ENCODE measurements at places on chromosomes 1 and 21. TPM values are rescaled to one million over a fixed set of nuclear protein-coding genes. Genes with fewer than 3 reads are reported as not detected.

The PCBP3 gene
- 0.13 TPM for total RNA-seq

The GNAT2 gene
- 0.13 TPM for total RNA-seq

The LIN28A gene
- total RNA-seq = not detected

The ZNF669 gene
- total RNA-seq = 9.6 TPM

The SPRR5 gene
- total RNA-seq = not detected

Measured in dermis microvascular lymphatic vessel endothelial cell (primary cell).